AG08395 (cell line): ENCODE measurements at places on chromosomes 3 and 15.

- DNase-seq, result no peak
Measured at GRCh38 chr3:171157286-171157685, 130.8 kb upstream of the SLC2A2 start.

GRCh38 chr3:62723914-62724217 is 151.3 kb downstream of the CADPS start:
- no peak for DNase-seq

- DNase-seq, result no peak
Measured at GRCh38 chr3:103862415-103862814, 1427.6 kb downstream of the ZPLD1 start.

GRCh38 chr3:31541089-31541488 is 8.4 kb downstream of the STT3B start:
- DNase-seq, result no peak

DNA sequence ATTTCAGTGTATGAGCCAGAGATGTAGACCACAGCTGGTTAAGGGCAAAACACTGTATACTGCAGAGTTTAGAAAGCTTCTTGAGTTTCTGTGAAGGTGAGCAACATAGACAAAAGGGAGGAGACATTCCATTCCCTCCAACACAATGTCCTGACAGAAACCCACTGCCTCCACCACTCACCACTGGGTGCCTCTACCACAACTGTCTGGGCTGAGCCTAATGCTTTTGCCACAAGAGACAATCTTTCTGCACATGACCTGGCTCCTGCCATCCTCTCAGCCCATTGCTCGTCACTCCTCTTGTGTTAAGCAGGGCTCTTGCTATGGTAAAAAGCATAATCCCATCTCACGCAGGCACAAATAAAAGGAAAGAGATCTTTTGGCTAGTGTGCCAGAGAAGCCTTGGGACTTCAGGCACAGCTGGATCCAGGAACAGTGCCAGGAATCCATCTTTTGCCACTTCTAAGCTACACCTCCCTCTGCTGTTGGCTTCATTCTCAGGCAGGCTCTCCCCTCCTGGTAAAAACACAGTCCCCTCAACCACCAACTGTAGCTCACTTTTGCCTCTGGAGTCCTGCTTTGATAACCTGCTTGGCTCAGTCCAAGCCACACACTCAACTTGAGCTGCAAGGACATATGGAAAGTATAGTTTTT is 140.6 kb upstream of the PRR20G start:
- no peak for DNase-seq

GRCh38 chr3:140854961-140855360 is 86.7 kb upstream of the SLC25A36 start:
- DNase-seq, result no peak

DNA sequence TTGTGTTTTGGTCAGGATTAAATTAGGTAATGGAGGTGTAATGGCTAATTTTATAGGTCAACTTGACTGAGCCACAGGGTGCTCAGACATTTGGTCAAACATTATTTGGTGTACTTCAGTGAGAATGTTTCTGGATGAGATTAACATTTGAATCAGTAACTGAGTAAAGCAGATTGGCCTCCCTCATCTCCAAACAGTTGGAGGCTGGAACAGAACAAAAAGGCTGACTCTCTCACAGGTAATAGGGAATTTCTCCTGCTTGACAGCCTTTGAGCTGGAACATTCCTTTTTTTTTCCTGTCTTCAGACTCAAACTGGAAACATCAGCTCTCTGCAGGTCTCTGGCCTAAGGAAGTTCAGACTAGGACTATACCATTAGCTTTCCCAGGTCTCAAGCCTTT is 280.7 kb downstream of the ZBTB20 start:
- DNase-seq, result no peak

DNA sequence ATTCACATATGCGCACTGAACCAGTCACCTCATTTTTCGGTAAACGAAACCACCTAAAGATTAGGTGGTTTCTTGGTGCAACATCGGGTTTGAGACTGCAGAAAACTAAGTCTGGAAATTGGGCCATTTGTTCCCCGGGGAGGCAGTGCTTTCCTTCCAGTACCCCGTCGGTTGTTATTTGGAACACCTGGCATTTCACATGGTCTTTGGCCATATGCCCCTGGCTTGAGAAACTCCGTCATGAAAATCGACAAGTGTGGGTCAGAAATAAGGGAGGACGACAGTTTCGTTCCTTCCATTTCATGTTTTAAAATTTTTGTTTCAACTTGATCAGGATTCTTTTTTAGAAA is 544 bp upstream of the GATM start:
- DNase-seq, result no peak

GRCh38 chr15:93882141-93882540 is 349.2 kb upstream of the MCTP2 start:
- no peak for DNase-seq
